NCI-H2029 treated with DMSO at 0.1 percent for 48 hours (cell line): ENCODE measurements at places on chromosomes 4 and X.

GRCh38 chr4:139606579-139607501 lies 50.8 kb upstream of the SETD7 start:
- no peak for DNase-seq

GRCh38 chr4:109419679-109420078 lies 13.9 kb upstream of the SEC24B start:
- DNase-seq = no peak

- no peak for DNase-seq
Measured at GRCh38 chr4:38577462-38577861, 86.5 kb upstream of the KLF3 start.

DNA sequence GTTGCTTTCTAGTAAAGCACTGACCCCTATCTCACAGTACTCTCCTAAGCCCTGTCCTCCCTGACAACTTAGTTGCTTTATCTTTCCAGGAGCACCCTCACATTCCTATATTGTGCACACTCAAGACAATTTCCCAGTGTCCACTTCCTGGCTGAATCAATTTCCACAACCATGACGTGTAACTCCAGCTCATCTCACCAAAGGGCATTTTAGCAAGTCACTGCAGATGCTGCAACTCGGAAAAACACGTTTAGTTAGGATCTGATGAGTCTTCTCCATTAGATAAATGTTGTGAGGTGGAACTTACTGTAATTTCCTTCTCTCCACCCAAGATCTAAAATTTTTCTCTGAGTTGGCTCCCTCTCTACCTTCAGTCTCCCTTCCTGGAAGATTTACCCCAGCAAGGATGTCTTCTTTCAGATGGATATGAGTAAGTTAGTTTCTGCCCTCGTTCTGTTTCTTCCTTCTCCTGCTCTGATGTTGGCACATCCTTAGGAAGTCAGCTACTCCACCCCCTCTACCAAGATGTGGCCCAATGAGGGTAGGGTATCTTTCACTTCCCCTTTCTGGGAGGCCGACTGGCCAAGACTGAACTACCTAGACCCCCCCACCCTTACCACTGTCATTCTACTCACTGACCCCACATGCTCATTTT lies 28.8 kb upstream of the IL13RA1 start:
- no peak for DNase-seq

- DNase-seq = no peak
Measured at GRCh38 chrX:53622431-53622830, 64.1 kb downstream of the HUWE1 start.

GRCh38 chrX:147478899-147479298 lies 432.8 kb upstream of the FMR1 start:
- no peak for DNase-seq

- no peak for DNase-seq
Measured at GRCh38 chr4:77052352-77052751, 23.4 kb downstream of the CCNI start.

- DNase-seq = no peak
Measured at GRCh38 chr4:38178392-38178995, 218.3 kb downstream of the PTTG2 start.
